ENCODE measurements at places on chromosomes 5 and 9.

- no peak for DNase-seq
Observed at GRCh38 chr5:169637085-169637548, at the start of gene DOCK2. Gene DOCK2 (plus strand): TSS chr5:169637275. CDS start chr5:169637327, 52 bp downstream.

GRCh38 chr9:127644943-127645342 is 32.9 kb downstream of the STXBP1 start:
- no peak for DNase-seq

DNA sequence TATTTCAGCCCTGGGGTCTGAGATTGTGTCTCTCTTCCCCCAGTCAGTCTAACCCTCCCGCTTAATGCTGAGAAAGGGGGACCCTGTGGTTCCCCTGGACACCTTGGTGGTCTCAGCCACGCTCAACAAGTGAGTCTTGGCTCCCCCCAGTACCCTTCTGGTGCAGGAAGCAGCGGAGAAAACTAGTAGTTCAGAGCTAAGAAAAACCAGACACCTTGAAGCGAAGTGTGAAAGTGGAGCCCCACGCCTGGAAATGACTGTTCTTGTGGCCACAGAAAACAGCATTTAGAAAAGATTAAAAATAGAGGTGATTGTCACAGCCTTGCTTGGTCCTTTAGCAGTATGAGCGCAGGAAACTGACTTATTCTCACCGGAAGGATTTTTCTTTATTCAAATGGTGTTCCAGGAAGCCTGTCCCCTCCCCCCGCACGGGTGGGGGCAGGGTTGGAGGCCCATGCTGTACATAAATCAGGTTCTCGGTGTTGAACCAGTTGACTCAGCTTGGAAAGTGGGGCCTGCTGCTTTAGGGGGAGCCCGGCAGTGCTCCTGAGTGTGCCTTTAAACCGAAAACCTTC is 8.1 kb downstream of the ARPC5L start:
- no peak for DNase-seq

DNA sequence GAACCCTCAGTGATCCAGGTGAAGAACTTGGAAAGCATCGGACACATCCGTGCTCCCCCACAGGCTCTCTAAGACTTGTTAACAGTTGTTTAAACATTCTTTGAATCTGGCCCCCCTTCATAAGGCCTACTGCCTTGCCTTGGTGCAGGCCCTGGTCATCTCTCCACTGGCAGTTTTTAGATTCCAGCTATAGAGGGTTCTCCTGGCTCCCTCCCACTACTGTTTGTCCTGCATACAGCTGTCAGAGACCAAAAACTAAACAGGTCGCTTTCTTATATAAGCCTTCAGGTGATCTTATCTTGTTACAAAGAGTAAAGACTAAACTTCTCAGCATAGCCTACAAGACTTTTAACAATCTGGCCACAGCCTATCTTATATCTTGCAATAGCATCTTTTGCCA is 32.3 kb downstream of the NRG2 start:
- no peak for DNase-seq

GRCh38 chr5:36305571-36306326 is 4.0 kb upstream of the RANBP3L start:
- no peak for DNase-seq

DNA sequence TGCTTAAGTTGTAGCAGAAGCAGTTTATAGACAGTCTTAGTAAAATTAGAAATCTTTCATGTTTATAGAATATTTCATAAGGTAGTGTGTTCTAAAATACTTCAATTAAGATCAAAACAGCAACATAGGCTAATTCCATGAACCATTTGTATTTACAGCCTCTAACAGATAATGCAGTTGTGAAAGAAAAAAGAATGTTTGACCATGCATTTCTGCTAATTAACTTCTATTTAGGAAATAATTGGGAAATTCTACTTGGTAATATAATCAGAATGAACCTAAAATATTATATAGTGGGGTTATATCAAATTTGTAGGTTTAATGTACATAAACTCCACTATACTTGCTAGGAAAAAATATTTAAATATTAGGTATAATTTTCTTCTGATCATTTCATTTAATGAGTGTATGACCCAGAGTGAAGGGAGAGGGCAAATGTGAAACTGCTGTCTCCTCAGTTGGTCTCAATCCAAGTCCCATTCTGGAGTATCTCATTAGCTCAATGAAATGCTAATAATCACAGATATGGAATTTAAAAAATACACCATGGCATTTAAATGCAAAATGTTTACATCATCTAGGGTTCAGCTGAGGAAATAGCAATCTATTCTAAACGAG is 34.9 kb downstream of the ALDH1A1 start:
- DNase-seq = no peak

GRCh38 chr5:140568443-140569063 is 3.9 kb downstream of the SLC35A4 start:
- DNase-seq = no peak

- DNase-seq = no peak
Observed at GRCh38 chr5:177980743-177981151, 15.3 kb downstream of the PROP1 start.

- DNase-seq = no peak
Observed at GRCh38 chr9:115008536-115009270, 78.3 kb upstream of the TNFSF8 start.

DNA sequence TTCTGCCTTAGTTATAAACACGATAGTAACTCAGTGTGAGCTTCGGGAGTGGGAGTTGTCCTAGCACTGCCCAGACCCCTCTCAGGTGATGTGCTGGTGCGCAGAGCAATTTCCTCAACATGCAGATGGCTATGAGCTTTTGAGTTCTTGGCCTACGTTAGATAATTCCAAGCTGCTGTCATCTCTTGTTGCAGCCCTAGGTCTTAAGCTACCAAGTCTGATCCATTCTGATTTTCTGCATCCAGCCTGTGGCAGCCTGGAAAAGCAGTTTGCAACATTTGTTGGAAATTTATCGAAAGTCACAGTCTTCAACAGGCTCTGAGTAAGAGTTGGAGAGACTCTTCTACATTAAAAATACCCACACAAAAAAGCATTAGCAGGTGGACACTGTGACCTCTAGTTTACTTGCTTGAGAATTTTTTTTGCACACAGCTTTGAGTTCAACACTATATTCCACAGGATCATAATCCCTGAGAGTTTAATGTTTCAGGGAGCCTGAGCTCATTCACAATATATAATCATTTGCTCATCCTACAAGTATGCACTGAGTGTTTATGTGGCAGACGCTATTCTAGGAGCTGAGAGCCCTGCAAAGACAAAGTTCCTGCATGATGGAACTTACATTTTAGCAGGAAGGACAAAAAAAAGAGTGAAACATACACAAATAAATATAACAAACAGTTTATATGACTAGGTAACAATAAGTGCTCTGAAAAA is 91.6 kb downstream of the UBE2QL1 start:
- DNase-seq = no peak

DNA sequence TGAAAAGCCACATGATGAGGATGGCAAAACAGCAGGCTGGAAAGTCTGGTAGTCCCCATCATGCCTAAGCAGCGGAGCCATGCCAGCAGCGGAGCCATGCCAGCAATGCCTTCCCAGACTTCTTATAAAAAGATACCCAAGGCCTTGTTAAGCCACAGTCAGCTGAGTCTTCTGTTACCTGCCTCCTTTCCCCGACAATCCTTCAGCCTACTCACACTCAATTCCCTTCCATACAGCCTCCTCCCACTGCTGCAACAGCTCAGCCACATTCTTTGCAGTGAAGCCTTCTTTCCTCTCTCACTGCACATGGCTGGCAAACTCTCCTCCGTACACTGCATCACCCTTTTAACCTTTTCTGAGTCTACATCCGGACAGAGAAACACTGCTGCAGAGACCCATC is 114.9 kb downstream of the AUH start:
- no peak for DNase-seq

- no peak for DNase-seq
Observed at GRCh38 chr5:50927953-50928352, 261.5 kb downstream of the PARP8 start.

DNA sequence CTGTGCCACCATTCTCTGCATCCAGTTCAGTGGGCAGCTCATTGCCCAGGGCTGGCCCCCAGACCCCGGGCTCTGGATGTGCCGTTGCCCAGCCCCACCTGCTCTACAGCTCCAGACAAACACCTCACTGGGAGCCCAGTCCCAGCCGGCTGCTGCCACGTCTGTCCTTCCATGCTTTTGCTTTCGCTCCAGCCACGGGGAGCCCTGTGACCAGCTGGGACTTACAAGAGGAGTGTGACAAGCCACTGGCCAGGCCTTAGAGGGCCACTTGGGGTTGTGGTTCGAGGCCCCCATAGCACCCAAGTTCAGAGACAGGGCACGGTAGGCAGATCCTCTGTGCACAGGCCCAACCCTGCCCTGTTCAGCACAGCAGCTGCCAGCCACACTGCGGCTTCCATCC is 142.0 kb downstream of the ADAMTS2 start:
- no peak for DNase-seq

DNA sequence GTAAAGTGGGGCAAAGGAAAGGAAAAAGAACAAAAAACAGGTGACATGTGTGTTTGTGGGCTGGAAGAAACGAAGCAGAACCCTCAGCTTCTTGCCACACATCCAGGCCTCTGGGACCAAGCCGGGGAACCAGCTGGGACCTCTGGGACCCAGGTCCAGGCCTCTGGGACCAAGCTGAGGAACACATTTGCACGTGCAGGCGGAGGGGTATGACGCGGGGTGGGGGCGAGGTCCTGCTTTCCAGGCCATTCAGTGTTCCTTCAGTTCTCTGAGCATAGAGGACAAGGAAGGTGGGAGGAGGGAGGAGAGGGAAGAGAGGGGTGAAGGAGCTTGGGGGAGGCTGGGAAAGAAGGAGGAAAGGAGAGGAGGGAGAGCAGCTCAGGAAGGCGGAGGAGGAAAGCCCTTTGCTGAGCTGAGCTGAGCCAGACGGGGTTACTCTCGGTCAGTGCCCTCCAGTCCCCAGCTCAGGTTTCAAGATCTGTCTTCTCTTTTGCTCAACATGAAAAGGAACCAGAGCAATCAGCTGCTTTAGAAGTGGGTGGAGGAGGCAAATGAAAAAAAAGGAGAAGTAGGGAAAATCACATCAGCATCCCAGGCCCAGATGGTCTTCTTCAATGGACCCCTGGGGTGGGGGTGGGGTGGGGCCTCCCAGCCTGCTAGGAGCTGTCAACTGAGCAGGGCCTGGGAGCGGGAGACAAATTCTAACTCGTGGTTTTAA is 59.1 kb downstream of the ABCA1 start:
- peak; percentile 12 for DNase-seq

GRCh38 chr5:1152771-1153282 is 41.0 kb upstream of the SLC12A7 start:
- DNase-seq = no peak

DNA sequence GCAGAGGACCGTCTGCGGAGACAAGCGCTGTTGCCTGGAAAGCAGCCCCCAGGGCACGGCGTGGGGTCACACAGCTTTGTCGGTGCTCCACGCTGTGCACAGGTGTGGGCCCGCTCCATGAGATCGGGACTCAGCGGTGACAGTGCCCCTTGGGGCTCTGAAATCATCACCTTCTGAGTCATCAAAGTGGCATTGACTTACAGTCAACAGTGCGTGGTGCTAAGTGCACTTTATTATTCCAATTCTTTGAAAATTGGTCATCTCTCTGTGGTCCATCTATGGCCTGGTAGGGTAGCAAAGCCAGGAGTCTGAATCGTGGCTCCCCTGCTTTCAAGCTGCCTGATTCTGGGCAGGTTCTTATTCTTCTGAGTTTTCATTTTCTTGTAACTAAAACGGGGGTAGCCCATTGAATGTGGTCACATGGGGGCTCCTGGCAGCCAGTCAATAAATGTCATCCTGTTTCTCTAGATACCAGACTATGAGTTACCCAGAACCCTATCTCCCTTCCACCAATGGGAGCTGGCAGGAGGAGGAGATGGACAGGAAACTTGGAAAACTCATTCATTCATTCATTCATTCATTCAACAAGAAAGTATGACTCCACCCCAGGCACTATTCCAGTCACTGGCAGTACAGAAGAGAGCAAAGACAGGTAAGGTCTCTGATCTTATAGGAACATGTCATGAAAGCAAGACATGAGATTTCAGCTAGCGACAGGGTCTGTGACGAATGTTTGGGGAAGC is 20.3 kb upstream of the UNC5A start:
- no peak for DNase-seq

DNA sequence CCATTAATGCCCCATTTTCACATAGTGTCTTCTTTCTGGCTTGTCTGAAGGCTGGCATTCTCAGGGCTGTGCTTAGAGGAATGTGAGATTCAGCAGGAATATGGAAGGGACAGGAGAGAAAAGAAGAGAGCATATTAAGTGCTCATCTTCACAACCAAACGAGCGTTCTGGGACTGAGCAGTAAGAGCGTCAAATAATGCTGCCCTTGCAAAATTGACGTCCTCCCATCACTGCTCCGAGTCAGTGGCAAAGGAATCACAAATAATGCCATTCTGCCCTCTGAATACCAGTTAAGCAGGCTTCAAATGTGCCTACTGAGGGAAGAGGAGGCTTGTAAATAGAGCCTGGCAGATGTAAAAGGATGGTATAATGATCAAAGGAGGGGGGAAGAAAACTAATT is 351.2 kb downstream of the EBF1 start:
- DNase-seq = no peak

GRCh38 chr5:171907725-171908343 is 98.6 kb downstream of the FBXW11 start:
- no peak for DNase-seq

DNA sequence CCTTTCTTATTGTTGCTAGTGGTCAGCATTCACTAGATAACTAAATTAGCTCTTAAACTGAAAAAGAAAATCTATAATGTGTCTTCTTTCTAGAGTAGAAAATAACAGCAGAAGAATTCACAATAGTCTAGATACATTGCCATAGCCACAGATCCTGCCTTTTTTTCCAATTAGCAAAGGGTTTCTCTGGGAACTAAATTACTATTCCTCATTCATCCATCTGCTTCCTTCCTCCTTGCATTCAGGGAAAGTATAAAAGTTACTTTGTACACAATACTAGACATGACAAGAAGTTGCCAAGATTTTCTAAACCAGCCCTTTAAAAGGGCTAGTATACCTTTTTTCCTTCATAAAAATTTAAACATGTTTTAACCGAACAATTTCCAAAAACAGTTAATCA is 21.2 kb upstream of the WDR41 start:
- DNase-seq = no peak

- no peak for DNase-seq
Observed at GRCh38 chr5:179731791-179732411, 721 bp upstream of the MAML1 start.

DNA sequence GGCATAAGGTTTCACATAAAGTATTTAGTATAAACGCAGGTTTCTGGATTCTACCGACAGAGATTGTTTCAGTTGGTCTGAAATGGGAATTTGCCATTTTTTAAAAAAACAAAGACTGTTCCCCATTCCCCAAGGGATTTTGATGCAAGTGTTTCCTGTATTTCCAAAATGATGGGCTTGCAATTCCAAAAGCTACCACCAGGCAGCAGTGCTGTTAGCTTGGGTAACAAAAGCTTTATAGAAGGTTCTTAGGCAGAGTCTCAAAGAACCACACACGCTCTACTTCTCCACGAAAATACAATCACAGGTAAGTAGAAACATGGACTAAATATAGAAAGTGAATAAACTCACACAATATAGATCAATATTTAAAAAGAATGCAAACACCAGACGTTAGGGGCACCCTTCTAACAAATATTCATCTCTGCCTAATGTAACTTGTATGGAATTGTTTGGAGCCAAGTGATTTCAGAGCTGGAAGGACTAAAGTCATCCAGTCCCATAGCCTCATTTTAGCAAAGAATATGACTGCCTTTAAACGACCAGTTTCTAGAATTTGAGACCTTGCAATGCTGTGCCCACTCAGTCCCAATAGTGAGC is 154.3 kb downstream of the SPOCK1 start:
- DNase-seq = peak; percentile 49
